Right kidney (tissue), 9 donors: ENCODE measurements at places on chromosomes 2 and 18.

DNA sequence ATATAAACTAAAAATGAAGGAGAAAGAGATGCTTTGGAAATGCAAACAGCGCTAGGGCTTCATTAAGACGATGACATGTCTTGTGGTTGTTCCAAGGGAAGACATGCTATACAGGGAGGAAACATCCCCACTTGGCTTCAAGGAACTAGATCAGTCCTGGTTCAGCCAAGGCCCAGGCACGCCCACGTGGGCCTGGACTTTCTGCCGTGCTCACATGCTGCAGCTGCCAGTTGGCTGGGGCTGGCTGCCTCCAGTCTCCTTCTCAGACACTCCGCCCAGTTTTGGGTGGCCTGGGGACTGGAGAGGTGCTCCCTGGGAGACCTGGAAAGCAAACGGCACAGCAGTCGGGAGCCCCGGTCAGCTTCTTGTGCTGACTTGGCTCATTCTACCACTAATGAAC lies 109.6 kb downstream of the GLI2 start:
- no peak for DNase-seq

- no peak for DNase-seq
Measured at GRCh38 chr2:11667194-11667593, 2.8 kb downstream of the NTSR2 start.

DNA sequence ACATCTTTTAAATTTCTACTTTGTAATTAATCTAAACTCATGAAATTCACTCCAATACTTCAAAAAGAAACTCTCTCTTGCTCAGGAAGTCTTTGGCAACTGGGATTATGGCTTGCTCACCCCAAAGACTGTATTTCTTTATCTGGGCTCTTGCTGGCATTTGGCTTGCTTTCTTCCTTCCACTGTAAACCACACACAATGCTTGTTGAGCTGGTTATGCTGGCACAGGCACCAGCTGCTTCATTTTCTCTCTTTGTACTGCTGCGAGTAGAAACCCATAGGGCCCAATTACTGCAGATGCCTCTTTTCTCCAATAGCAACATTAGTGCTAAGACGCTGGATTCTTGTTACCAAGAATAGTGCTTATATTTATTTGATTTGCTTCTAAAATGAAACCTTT lies 51.4 kb downstream of the SLC38A11 start:
- DNase-seq, result no peak

- DNase-seq, result no peak
Measured at GRCh38 chr2:187008111-187008510, 159.1 kb upstream of the ZSWIM2 start.

DNA sequence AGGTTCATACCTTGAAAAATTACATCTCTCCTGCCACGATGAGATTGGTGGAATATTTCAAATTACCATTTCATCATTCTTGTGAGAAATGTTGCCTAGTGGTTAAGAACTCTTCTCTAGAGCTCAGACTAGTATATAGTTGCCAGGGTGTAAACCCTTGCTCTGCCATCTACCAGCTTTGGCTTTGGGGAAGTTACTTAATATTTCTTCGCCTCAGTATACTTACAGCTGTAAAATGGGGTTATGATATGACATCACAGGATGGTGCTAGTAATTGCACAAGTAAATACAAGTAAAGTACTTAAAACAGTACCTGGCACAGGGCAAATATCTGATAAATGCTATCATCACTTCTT lies 1.5 kb downstream of the SPOPL start:
- no peak for DNase-seq

GRCh38 chr2:233032551-233033320 lies at the start of gene NEU2:
TSS of gene NEU2 (plus strand) at chr2:233032672. CDS start at chr2:233032672, 0 bp downstream.
- DNase-seq, result no peak

DNA sequence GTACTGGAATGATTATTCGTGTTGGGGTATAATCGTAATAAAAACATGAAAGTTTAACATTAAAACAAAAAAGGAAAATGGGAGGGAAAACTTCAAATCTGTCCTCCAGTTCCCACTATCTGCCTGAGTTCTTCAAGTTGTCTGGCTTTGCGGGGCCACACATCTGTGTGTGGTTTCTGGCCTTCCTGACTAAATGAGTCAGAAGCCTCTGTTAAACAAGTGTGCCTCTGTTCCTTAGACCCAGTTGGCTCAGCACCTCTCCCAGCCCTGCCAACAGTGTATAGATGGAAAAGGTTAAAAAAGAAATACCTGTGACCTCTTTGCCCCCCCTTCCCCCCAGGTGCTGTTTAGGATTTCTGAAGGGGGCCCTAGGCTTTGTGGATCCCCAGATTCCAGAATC lies 30.2 kb downstream of the XDH start:
- DNase-seq, result no peak

GRCh38 chr2:99448556-99448955 lies 41.3 kb downstream of the REV1 start:
- no peak for DNase-seq

DNA sequence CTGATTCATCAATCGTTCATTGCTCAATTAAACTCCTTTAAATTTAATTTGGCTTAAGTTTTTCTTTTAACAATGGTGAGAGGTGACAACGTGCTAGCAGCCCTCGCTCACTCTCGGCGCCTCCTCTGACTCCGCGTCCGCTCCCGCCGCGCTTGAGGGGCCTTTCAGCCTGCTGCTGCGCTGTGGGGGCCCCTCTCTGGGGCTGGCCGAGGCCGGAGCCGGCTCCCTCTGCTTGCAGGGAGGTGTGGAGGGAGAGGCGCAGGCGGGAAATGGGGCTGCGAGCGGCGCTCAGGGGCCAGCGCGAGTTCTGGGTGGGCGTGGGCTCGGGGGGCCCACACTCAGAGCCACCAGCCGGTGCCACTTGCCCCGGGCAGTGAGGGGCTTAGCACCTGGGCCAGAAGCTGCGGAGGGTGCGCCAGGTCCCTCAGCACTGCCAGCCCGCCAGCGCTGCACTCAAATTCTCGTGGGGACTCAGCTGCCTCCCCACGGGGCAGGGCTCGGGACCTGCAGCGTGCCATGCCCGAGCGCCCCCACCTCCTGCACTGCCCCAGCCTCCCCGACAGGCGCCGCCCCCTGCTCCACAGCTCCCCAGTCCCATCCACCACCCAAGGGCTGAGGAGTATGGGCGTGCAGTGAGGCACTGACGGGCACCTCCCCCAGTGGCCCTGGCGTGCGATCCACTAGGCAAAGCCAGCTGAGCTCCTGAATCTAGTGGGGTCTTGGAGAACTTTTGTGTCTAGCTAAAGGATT lies 19.6 kb downstream of the ANKMY1 start:
- DNase-seq, result no peak

GRCh38 chr2:24620936-24621335 lies 129.9 kb downstream of the NCOA1 start:
- DNase-seq, result no peak

- DNase-seq, result no peak
Measured at GRCh38 chr2:161771148-161771547, 146.9 kb downstream of the SLC4A10 start.

DNA sequence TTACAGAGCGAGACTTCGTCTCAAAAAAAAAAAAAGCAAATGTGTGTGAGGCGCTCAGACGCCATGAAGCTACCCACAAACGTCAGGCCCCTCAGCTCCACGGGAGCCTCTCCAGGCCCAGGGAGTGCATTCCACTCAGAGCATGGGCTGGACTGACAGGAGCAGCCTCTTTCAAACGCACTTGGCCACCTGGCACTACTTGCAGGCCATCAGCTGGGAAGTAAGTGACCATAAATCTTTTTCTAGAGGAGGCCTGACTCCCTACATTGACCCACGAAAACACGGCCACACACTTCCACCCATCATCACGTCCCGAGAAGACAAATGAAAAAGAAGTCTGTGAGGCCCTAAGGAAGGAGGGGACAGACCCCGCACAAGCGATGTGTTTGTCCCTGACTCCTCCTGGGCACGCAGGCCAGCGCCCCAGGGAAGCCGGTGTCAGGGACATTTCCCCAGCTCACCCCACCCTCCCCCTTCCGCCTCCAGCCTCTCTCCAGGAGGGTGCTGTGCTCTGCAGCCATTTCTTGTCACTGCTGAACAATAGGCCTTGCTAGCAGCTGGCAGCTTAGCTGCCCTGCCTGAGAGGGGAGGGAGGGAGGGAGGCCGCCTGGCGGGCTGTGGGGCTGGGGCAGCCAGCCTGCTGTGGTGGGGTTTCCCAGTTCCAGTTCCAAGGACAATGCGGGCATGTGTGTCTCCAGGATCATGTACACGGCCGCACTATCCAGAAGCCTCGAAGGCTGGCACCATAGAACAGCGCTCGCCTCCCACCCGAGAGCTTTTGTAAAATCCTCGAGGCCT lies 26.6 kb downstream of the SERTAD2 start:
- peak; percentile 42 for DNase-seq

GRCh38 chr2:182316950-182317349 lies 109.9 kb downstream of the PDE1A start:
- DNase-seq, result no peak

- DNase-seq, result no peak
Measured at GRCh38 chr2:98374958-98375570, 28.8 kb downstream of the CNGA3 start.

DNA sequence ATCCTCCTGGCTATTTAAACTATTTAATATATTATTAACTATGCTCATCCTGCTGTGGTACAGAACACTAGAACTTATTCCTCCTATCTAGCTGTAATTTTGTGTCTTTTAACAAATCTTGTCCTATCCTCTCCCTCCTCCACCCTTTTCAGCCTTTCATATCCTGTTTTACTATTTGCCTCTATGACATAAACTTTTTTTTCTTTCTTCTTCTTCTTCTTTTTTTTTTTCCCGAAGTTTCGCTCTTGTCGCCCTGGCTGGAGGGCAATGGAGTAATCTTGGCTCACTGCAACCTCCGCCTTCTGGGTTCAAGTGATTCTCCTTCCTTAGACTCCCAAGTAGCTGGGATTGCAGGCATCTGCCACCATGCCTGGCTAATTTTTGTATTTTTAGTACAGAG lies 201.5 kb downstream of the LPIN1 start:
- no peak for DNase-seq

- no peak for DNase-seq
Measured at GRCh38 chr2:18009891-18010290, 131.4 kb downstream of the KCNS3 start.

DNA sequence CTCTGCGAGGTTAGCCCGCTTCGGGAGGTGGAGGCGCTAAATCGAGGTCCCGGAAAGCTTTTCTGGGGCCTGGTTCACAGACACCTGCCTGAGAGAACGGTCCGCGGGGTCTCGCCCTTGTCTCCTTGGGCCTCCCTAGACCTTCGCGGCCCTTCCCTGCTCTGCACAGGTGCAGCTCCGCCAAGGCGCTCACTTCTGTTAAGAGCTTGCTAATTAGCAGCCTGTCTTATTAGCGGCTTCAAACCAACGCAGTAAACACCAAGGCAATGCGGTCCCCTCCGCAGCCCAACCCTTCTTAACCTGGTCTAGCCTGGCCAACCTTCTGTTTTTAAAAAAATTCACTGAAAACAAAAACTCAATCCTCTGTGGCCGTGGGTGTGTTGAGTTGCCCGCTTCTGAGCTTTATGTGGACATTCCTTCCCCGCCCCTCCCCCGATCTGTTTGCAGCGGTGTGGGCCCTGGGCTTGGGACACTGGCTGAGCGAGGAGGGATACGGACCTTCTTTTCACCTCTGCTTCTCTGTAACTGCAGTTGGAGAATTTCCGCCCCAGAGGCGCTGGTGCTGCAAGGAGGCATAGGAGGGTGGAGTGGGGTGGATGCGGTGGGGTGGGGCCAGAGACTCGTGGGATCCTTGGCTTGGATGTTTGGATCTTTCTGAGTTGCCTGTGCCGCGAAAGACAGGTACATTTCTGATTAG lies 3.4 kb upstream of the HOXD4 start:
- peak; percentile 66 for DNase-seq

- DNase-seq, result no peak
Measured at GRCh38 chr2:101961338-101962191, 30.2 kb upstream of the IL1R2 start.

DNA sequence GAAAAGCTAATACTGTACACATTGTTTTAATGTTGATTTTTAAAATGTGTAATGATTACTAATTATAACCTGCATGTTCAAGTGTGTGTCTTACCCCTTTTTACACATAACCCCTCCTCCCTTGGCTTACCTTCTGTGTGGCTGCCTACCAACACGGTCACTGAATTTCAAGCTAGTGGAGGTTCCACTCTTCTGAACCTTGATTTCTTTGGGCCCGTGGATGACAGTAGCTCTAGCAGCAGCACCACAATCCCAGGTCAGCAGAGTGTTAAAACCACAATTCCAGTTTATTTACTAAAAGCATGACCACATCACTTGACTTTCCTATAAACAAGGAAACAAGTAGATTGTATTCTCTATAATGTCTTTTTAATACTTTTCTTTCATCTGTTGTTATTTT lies 56.9 kb downstream of the AFTPH start:
- no peak for DNase-seq

GRCh38 chr2:9439536-9439935 lies 16.1 kb downstream of the CPSF3 start:
- no peak for DNase-seq

GRCh38 chr2:148391324-148391723 lies 253.2 kb upstream of the EPC2 start:
- DNase-seq, result no peak
